Prostate gland (tissue), 2 donors: ENCODE measurements at places on chromosomes 1 and 21. TPM values are rescaled to one million over a fixed set of nuclear protein-coding genes. Genes with fewer than 3 reads are reported as not detected.

DNA sequence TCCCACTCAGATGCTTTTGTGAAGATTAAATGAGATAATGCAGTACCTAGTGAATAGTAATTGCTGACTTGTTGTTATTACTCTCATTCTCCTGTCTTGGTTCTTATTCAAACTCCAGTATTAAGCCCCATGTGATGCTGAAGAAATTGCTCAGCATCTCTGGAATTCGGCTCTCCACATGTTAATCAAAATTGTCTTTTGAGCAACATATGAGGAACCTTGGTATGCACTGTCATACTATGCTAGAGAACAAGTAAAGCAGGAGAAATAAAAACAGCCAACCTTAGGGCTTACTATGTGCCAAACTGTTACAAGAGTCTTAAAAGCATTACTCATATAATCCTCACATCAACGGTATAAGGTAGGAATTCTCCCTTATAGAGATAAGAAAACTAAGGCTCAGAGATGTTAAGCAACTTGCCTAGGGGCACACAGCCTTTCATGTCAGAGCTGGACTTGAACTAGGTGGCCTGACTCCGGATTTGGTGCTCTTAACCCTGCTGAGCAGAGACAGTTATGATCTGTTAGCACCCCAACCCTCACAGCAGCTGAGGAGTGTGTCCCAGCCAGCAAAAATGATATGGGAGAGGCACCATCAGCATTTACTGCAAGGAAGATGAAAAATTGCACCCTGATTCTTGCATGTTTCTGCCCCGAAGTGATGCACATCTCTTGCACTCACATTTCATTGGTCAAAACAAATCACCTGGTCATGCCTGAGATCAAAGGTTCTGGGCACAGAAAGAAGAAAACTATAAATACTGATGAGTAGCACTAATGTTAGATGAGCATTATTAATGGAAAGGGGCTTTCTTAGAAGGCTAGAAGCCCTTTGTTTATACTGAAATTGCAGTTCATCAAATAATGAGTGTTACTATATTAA lies 102.3 kb downstream of the OMA1 start:
- DNase-seq, result no peak

GRCh38 chr1:198107091-198107501 lies 49.7 kb upstream of the NEK7 start:
- no peak for DNase-seq

Gene SELP
- total RNA-seq, result 9.1 TPM

GRCh38 chr1:11309385-11309784 lies 36.4 kb downstream of the UBIAD1 start:
- no peak for DNase-seq

DNA sequence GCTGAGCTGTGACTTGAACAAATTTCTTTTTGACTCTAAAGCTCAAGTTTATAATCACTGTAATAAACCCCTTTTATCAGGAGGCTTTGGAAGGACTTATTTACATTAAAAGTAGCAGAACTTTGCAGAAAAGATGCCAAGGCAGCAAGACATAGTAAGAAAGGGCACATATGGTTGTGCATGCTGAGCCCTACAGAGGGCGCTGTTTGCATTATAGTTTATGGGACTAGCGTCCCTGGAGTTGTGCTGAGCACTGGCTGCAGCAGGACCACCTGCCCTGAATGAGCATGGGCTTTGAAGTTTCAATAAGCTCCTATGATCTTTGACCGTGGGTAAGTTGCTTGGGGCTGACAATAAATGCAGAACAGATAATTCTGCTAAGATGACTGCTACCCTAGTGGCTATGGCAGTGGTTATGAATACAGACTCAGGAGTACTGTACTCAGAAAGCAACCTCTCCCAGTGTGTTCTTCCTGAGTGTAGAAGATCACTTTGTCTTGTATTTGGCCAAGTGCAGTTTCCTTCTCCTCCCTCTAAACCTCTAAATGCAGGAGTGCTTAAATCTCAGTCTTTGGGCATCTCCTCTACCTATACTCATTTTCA lies 45.4 kb upstream of the USP1 start:
- DNase-seq, result no peak

DNA sequence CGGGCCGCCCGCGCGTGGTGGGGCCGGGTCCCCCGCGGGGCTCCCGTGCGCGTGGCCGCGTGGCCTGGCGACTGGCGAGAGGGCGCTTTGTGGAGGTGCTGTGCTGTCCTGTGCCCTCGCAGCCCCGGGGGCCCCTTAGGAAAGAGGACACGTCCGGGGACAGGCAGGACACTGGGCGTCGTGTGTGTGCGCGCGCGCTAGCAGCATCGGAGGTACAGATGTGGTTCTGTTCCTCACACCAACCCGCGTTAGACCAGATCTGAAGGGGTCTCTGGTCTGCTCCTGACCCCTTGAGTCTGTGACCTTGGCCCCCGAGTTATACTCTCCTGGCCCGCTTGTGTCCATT lies 489 bp downstream of the ACTN2 start:
- DNase-seq, result no peak

DNA sequence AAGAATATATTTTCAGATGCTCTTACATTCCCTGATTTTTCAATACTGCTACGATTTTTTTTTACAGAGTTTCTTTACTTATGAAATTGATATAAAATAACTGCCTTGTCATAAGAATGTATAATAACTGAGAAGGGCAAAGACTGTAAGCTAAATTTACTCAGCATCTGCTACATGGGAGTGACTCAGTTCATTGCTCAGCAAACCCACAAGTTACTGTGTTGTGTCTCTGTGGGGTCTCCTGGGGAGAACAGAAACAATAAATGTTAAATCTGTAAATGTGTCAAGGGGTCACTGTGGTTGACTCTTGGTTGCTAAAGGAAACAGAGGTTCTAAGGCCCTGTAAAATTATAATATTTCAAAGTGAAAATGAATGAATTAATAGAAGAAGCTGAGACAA lies 210.3 kb upstream of the CACYBP start:
- no peak for DNase-seq

DNA sequence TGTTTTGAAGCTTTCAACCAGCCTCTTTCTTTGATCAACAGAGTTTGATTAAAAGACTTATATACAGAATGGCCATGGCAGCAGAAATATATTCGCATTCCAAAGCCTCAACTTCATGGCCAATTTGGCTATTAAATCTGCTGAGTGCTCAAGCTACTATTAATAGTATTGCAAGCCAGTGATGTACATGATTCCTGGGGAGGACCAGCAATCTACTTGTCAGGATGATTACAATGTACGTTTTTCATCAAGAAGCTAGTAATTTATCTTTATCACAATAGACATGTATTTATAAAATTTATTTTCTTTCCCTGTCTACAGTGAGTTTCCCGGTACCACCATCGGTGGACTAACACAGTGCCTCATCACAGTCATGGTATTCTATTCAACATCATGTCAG lies 515.5 kb downstream of the AMY1C start:
- no peak for DNase-seq

GRCh38 chr1:53498555-53499131 lies 39.4 kb downstream of the DMRTB1 start:
- no peak for DNase-seq

Gene OR2L2
- 0.17 TPM for total RNA-seq
